SW 1271 (cell line): ENCODE measurements at places on chromosomes 1 and 21.

- DNase-seq = no peak
Observed at GRCh38 chr1:77292551-77292950, 10.7 kb downstream of the AK5 start.

- no peak for DNase-seq
Observed at GRCh38 chr1:206655471-206655882, 20.1 kb downstream of the DYRK3 start.

GRCh38 chr1:55593298-55593697 lies 378.1 kb upstream of the USP24 start:
- DNase-seq = no peak

GRCh38 chr1:215156232-215156631 lies 73.7 kb downstream of the KCNK2 start:
- no peak for DNase-seq

- no peak for DNase-seq
Observed at GRCh38 chr1:224458996-224459395, 24.4 kb upstream of the WDR26 start.

GRCh38 chr1:91876040-91876470 lies 9.9 kb downstream of the TGFBR3 start:
- no peak for DNase-seq

GRCh38 chr1:109309347-109309746 lies 2.5 kb upstream of the MYBPHL start:
- DNase-seq = no peak

DNA sequence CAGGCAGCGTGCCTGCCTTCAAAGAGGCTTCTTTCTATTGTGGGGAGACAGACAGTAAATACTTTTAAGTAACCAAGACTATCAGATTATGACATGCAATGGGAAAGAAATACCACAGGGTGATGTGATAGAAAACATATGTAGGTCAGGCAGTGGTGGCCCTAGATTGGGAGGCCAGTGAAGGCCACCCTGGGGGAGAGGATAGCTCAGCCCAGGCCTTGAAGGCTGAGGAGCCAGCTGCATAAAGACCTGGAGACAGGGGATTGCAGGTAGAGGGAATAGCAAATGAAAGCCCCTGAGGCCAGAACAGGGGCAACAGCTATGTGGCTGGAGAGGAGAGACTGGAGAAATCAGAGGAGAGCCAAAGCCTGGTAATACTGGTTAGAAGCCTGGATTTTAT lies 4.0 kb downstream of the SOX13 start:
- DNase-seq = no peak

- no peak for DNase-seq
Observed at GRCh38 chr1:223140611-223141405, 2.2 kb downstream of the TLR5 start.
